ENCODE measurements at places on chromosomes 6 and 20.

- DNase-seq: no peak
Measured at GRCh38 chr6:134343066-134343465, 25.2 kb upstream of the SGK1 start.

DNA sequence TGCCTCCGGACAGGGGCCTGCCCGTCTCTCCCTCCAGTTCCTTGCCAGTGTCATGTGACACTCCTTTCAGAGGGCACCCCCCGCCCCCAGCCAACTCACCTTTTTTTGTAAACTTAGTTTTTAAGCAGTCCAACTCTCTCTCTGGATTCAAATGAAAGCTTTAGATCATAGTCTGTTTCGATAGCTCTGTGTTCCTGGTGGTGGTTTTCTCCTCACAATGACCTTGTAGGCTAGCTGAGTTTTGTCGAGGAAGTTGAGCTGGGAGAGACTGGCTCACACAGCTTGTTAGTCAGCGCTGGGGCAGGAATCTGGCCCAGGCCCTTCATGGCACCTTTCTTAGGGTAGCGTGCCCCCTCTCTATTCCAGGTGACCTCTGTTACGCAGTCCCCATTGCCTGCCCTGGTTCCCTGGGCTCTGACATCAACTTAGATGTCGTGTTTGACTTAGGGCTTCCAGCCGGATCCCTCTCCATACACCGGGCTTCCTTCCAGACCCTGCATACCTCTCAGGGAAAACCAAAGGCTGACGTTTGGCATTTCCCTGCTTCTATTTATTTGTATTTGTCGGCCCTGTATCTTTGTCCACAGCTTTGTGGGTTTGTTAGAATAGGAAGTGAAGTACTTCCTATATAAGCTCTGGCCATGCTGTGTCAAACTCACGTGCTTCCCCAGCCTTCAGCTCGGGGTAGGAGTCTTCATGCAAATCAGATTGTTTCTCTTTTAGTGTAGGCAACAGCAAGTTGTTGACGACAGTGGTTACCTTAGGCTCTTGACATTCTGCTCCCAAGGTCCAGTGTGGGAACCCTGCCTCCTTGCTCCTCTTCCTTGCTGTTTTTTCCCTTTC lies 12.7 kb downstream of the IGF2R start:
- no peak for DNase-seq

- DNase-seq: no peak
Measured at GRCh38 chr6:166025149-166025898, 142.3 kb downstream of the TBXT start.

DNA sequence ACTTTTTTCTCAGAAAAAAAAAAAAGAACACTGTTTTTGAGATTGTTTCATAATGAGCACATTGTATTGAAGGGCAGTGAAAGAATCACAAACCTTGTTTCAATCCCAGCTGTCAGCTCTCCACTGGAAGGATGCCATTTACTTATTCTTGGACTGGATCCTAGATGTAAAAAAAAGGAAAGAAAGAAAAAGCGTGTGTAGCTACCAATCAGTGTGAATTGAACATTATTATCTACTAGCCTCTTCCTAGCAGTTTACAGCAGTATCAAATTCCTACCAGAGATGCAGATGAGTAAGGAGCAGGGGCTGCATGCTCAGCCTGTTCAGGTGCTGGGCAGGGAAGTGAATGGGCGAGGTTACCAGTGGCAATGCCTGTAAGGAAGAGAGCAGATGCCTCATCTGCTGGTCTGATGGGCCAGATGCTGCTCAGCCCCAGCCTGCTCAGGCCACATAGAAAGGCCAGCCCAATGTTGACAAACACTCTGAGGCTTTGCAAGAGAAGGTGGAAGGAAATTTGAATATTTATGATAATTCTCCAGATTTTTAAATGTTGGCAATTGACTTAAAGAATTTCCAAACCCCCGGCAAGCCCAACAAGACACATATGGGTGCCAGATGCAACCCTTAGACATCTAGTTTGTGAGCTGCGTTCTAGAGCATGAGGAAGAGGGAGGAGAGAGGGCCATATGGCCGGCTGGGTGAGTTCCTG lies 189.5 kb downstream of the IBTK start:
- no peak for DNase-seq

GRCh38 chr6:29641430-29642148 lies 8.6 kb upstream of the GABBR1 start:
- no peak for DNase-seq

GRCh38 chr20:48586730-48587129 lies 241.1 kb downstream of the PREX1 start:
- DNase-seq: no peak

DNA sequence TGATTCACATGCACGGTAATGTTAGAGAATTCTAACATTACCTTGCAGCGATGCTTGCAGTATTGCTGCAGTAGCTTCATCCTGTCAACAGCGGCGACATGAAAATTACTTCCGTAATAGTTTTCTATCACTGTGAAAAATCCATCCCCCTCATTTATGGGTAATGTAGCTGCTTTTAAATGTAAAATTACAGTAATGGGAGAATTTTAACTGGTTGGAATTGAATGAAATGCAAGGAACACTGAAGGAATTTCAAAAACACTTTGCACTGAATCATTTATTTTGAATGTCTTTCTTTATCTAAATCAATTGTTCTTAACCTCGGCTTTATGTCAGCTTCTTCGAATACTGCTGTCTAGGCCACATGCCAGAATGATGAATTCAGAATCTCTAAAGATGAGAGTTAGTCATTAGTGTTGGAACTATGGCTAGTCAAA lies 102.4 kb upstream of the HIVEP1 start:
- DNase-seq: no peak

DNA sequence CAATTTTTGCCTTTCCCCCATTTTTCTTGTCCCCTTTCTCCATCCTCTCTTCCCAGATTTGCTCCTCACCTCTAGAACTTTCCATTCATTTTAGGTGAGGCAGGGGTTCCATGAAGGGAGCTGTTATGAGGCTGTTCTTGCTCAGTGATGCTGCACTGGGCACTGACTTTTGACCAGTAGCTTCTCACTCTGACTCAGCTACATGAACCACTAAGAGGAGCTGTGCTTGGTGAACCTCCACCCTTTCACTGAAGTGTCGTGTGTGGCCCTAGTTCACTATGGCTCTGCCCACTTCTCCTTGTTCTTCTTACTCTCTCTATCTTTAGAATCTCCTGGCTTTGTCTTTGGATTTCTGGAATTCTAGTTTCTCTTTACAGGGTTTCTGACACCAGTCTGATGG lies 307.1 kb upstream of the RNF24 start:
- no peak for DNase-seq

GRCh38 chr6:143540192-143540591 lies 28.7 kb upstream of the FUCA2 start:
- DNase-seq: no peak

GRCh38 chr6:81331526-81331925 lies 421.0 kb downstream of the TENT5A start:
- no peak for DNase-seq

- DNase-seq: no peak
Measured at GRCh38 chr20:49091104-49091503, 45.0 kb downstream of the CSE1L start.

DNA sequence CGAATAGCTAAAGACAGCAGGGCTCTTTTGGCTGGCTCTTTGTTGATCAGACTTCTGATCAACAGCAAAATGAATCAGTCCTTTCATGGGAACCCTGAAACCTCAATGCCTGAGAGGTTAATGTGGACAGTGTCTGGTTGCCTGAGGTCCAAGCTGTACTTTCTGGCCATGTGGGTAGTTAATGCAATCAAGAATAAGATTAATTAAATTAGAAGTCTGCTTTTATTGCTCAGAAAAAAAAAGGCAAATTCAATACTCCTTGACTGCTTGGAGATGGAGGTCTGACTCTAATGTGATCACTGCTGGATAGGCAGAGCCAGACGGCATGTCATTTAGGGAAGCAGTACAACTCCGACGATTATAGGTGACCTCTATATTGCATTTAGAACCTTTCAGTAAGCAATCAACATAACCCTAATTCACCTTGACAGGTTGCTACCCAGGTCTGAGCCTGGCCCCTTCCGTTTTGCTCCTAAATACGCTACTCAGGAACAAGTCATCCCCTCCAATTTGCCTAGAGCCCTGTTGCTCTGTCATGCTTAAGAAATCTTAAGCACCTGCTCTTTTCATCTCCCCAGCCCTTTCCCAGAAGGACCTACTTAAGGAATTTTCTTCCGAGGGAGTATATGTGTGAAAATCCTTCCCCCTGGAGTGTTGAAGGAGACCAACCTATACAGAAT lies 370.0 kb upstream of the SPTLC3 start:
- DNase-seq: no peak

- DNase-seq: no peak
Measured at GRCh38 chr6:24524329-24524728, 29.6 kb downstream of the ALDH5A1 start.

- DNase-seq: no peak
Measured at GRCh38 chr6:113998811-113999210, 27.9 kb upstream of the HDAC2 start.

DNA sequence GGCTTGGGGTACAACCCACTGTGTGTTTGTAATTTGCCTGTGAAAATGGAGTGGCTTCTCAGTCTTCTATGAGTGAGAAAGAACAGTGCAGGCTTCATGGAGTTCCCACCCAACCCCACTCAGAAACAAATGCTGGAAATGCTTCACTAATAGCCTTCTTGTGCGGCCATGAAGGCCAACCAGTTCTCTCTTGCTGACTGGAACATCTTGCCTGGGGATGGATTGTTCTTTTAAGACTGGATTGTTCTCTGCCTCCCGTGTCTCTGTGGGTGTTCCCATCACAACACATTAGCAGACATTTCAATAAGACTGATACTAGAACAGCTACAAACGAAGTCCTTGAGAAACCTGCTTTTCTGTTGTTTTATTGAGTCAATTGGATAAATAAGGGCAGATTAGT lies 110.6 kb downstream of the PPP1R14C start:
- no peak for DNase-seq

GRCh38 chr20:43690943-43691598 lies 24.2 kb downstream of the MYBL2 start:
- no peak for DNase-seq

- DNase-seq: no peak
Measured at GRCh38 chr6:146154197-146154596, 125.3 kb downstream of the GRM1 start.

- DNase-seq: no peak
Measured at GRCh38 chr6:139395891-139396301, 21.4 kb upstream of the CITED2 start.

- DNase-seq: no peak
Measured at GRCh38 chr20:50577175-50578018, 67.2 kb downstream of the PTPN1 start.

GRCh38 chr20:59398537-59399205 lies 98.3 kb downstream of the EDN3 start:
- no peak for DNase-seq

DNA sequence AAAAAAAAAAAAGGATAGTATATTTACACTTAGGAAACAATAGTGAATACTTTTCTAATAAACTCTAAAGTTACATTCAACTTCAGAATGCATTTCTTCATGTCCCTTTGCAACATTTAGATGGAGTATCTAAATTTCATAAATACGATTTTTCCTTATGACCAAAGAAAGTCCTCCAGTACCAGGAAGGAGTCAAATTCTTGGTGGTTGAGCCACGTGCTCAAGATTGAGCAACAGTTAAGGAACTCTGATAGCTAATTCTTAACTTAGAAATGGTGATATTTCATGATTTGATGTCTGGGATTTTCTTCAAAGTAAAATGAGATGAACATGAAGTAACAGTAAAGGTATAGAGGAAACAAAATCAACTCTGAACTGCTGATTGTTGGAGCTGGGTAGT lies 92.7 kb downstream of the SASH1 start:
- no peak for DNase-seq

DNA sequence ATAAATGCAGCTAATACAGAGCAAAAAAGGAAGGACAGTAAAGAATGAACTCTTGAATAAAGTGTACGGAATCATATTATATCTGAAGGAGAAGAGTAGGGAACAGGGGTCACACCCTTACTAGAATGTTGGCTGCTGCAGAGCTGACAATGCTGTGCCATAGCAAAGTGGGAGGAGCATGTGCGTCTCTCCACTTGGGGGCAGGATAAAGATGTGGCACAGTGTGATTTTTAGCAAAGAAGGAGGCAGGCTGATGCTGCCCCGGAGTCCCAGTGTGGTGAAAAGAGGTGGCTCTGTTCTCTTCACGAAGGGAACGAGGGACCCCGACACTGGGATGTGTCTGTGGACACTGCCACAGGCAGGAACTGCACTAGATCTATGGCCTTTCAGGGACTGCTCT lies 67.5 kb downstream of the INSM1 start:
- no peak for DNase-seq

DNA sequence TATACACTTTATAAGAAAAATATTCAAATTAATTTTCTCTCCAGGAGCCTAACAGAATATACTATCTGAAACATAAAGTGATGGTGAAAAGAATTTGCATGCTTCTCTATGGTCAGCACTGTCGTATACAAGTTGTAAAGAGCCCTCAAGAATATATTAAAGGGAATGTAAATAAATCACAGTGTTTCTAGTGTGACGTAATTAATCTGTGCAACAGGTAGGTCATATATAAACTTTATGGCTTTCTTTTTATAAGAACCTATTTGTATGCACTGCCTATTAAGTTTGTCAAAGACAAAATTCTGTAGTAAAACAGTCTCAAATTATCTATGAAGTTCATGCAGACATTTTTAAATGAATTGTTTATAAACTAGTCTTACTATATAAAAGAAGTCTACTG lies 347.9 kb upstream of the EYS start:
- no peak for DNase-seq

DNA sequence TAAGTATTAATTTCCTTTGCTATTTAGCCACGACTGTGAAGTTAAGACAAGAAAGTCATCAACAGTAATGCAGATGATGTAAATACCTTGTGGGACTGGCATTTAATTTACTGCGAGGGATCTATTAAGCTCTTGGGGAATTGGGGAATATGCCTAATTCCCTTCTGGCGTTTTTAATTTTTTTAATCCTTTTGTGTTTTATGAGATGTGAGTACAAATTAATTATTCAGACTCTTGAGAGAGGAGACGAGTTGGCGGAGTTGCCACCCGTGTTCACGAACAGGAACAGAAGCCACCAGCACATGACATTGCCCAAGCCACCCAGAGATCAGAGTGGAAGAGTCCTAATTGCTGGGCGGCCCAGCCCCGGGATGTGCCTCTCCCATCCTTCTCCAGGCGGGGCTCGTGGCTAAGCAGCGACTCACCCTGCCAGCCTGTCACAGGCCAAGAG lies 533 bp upstream of the CRYBG1 start:
- no peak for DNase-seq

GRCh38 chr6:68094070-68094469 lies 541.0 kb upstream of the ADGRB3 start:
- DNase-seq: no peak

Measured in activated CD4-positive, alpha-beta T cell treated with anti-CD3 and anti-CD28 coated beads, Interleukin-2, amount 50 U/mL, for 24 hours (primary cell).